Inflammatory macrophage treated with lipopolysaccharide for 4 hours (primary cell): ENCODE measurements at places on chromosomes 2 and 18.
A peak's percentile ranks its signal among the peaks of the same experiment; 100 is the strongest.

DNA sequence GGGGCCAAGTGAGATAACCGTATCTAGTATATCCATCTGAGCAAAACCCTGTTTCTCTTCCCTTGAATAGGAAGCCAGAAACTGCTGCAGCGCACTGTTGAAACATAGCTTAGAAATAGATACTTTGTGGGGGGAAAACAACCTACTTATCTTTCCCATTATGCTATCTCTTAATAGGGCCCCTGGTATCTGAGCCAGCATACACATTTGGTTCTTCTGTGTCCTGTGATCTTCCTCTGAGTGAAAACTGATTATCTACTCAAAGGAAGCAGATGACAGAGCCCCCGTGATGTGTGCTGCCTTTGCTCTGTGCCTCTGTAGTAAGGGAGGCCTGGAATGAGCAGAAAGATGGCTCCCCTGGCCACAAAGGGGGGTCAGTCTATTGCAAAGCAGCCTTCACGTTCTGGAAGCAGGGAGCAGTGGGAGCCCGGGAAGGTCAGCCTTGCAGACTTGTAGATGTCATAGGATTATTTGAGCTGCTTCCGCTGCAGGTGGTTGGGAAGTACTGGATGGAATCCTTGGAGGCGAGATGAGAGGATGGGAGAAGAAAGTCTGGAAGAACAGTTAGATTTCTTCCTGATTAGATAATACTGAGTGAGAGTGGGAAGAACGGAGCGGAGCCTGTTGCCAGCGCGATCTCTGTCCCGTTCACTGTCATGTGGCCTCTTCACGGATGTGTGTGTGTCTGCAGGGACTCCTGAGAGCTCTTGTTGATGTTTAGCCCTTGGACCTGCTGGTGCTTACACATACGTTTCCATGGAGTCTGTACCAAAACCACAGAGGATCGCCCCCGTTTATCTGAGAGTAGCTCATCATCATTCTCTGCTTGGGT, 150.1 kb downstream of the AGAP1 start:
- no peak for DNase-seq

DNA sequence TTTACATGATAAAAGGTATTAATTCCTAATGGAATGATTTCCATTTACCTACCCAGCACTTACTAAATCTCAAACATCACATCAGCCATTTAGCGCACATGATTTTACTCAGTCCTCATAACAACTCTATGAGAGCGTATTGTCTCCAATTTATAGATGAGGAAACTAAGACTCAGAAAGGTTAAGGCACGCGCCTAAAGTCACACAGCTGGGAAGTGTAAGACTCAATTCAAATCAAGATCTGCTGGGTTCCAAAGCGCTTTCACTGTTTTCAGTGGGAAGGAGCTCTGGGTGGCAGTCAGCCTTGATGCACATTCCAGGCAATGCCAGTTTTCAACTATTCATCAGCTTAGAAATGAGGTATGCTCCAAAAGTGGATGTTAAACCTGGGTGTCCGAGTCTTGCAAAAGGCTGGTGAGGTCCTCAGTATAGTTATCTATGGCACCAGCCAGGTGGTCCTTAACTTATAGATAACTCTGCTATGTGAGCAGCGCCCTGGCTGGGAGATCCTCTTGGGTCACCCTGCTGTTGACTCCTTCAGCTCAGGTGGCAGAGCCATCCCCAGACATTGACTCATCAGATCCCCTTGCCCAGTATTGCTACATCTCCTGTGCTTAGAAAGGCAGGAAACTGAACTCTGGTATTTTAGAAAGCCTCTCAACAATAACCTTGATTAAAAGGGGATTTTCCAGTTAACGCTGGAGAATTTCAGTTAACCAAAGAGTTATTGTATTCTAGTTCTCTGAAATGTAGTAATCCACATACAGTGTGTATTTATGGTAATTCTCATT, 47.1 kb downstream of the SLC4A1AP start:
- no peak for DNase-seq

DNA sequence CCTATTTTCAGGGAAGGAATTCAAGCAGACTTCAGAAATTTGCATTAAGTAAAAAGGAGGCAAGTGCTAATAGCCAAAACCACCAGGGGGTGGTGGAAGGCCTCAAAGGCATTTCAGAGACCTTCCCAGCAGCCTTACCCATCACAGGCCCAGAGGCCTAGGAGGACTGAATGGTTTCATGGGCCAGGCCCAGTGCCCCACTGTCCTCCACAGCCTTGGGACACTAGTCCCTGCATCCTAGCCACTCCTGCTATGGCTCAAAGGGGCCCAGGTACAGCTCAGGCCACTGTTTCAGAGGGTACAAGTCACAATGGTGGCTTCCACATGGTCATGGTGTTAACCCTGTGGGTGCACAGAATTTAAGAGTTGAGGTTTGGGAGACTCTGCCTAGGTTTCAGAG, 58.6 kb upstream of the CHAC2 start:
- DNase-seq: no peak

GRCh38 chr18:73124175-73124574, 256.4 kb upstream of the NETO1 start:
- DNase-seq: no peak

- DNase-seq: no peak
Observed at GRCh38 chr2:172058660-172059059, 26.6 kb upstream of the DLX1 start.

GRCh38 chr2:134351899-134352298, 98.0 kb downstream of the MGAT5 start:
- DNase-seq: no peak

DNA sequence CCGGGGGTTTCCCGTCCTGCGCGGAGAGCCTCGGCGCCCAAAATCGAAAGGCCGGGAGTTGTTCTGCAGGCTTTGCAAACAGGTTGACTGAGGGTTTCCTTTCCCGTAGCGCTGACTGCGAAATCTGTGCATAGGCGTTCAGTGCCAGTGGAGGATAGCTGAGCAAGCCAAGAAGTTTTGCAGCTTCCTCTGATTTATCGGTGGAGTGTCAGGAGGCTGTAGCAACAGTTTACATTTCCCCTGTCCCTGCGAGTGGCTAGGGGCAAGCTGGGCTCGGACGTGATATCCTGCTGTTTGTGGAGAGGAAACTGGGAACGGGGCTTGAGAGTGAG, 694 bp downstream of the THSD7B start:
- no peak for DNase-seq

GRCh38 chr2:149579972-149580882, 7.3 kb downstream of the MMADHC start:
- no peak for DNase-seq

GRCh38 chr2:189821953-189822748, 37.9 kb downstream of the PMS1 start:
- peak; percentile 16 for DNase-seq

DNA sequence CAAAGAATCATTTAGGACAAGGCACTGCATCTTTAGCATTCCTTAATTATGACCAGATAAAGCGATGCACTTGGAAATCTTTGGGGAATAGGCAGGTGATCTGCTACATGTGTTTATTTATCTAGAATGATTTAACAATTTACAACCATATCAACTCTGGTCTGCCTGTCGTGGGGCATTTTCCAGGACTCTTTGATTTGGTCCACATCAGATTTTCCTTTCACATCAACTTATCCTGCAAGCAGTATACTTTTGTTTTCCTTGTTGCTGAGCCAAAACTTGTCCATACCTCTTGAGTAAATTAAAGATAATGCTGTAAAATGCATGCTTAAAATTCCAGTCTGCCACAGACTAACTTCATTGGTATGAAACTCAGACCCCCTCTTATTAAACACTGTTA, 312.4 kb upstream of the TCF4 start:
- no peak for DNase-seq

- no peak for DNase-seq
Observed at GRCh38 chr18:23257137-23257536, 121.9 kb downstream of the CABLES1 start.

GRCh38 chr2:132404056-132404455, 12.5 kb upstream of the GPR39 start:
- DNase-seq: no peak

DNA sequence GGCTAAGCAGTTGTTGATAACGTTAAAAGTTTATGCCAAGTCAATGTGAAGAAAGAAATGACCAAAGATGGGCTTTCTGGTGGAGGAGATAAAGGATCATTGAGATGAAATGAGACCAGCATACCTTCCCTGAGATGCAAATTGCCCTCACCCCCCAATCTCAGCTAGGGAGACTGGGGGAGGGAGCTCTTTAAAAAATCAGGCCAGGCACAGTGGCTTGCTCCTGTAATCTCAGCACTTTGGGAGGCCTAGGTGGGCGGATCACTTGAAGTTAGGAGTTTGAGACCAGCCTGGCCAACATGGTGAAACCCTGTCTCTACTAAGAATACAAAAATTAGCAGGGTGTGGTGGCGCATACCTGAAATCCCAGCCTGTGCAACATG, 30.9 kb upstream of the KCMF1 start:
- DNase-seq: no peak

DNA sequence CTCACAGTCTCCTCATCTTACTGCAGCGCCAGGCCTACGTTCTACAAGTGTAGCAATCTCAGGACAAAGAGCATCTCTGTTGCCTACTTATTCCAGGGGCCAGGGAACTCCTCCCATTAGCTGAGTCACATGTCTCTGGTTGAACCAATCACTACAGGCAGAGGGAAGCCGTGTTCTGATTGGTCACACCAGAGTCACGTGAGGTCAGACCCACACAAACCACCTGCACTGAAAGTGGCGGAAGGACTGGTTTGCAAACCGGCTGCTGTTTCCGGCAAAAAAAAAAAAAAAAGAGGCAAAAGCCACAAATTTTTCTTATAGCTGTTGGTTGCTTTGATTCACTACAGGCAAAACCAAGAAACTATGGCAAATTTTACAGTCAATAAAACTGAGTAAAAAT, 21.9 kb upstream of the USP14 start:
- DNase-seq: no peak

DNA sequence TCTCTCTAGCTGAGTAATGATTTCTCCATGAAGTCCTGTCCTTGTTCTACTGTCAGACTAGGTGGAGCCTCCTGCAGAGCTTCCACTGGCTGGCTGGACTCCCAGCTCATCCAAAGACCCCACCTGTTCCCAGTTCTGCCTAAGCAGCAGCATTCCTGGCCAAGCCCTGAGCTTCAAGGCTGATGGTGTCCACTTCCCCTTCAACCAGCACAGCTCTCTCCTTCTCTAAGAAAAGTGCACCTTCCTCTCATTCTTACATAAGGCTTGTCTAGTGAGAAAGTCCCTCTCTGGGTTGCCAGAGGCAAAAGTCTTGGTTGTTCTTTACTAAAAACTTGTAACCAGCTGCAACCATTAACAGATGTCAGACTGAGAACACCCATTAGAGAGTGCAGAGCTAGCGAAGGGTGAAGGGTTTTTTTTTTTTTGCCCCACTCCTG, 58.9 kb downstream of the CXCR4 start:
- no peak for DNase-seq

DNA sequence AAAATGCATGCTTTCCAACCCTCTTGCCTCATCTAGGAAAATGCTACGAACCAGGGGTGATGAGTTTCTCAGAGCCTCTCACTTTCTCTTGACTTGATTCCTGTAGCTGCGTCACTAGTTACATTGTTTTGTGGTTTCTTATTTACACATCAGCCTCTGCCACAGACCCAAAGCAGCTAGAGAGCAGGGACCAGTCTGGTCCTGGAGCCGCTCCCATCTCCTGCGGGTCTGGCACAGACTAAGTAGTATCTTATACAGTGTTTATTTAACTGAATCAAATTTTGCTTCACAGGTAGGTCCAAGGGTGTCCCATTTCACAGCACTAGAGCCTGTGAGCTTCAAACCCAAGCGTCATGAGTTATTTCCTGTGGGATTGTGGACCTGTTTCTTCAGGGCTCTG, 310.5 kb downstream of the MYCN start:
- DNase-seq: no peak

DNA sequence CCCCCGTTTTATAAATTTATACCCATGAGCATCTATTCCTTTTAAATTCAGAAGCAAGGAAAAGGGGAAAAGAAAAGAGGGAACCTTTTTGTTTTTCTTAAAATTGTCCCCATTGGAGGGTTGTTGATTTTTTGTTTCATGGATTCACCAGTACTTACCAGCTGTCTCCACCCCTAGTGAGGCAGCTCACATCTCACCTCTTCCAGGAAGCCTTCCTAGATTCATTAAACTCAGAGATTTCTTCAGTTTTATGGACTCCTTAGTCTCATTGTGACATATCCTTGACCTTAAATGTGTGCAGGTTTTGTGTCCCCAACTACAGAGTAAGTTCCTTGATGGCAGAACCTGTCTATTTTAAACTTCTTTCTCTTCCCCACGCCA, 35.9 kb downstream of the EFR3B start:
- no peak for DNase-seq

GRCh38 chr18:5286525-5286924, 9.0 kb downstream of the ZBTB14 start:
- DNase-seq: no peak

GRCh38 chr2:160906878-160907277, 253.3 kb upstream of the TANK start:
- DNase-seq: no peak

DNA sequence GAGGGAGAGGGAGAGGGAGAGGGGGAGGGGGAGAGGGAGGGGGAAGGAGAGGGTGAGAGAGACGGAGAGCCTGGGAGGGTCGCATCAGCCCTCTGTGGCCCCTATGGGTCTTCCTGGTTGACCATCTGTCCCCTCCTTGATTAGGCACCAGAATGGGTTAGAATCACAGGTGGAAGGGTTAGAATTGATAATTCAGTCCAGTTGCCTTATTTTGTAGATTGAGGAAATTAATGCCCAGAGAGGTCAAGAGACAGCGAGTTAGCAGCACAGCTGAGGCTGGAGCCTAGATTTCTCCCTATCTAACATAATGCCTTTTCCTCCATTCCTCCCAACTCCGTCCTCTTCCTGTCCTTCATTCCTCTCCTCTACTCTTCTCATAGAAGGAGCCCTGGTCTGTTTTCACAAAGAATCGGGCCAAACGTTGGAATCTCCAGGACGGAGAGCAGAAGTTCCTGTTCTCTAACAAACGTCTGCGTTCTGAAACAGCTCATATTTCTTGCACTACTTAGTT, 338 bp upstream of the THUMPD2 start:
- DNase-seq: no peak

GRCh38 chr2:235766278-235766677, 272.4 kb downstream of the AGAP1 start:
- peak; percentile 59 for DNase-seq

DNA sequence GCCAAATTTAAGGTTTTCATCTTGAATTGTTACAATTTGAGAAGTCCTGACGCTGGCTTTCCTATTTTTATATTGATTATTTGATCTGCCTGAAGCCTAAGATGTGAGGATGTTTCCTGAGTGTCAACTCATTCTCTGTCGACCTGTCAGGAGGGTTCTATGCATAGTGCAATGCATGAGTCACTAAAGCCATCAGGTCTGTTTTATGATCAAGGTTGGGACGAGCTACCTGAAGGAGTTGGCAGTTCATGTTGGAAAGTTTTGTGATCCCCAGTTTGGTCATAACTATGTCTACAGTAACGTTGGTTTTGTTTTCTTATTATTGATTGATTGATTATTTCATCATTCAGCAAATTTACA, 71.2 kb downstream of the NABP1 start:
- DNase-seq: no peak

DNA sequence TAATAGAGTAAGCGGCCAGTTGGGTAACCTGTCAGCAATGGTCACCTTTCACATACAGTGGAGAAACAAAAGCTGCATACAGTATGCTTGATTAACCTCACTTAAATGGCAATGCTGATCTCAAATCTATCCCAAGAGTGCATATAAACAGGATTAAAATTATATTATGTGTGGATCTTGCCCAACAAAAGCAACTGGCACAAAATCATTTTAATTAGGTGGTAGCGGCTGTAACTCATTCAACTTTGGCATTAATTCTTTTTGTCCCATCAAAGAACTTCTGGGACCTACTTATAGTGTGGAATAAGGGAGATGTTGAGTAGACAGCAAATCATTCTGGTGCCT, 167.8 kb upstream of the VRK2 start:
- DNase-seq: no peak

- DNase-seq: peak; percentile 56
Observed at GRCh38 chr2:29923110-29923721, 1.8 kb upstream of the ALK start.
